ENCODE measurements at places on chromosomes 7 and 10. TPM values are rescaled to one million over a fixed set of nuclear protein-coding genes. Genes with fewer than 3 reads are reported as not detected.

DNA sequence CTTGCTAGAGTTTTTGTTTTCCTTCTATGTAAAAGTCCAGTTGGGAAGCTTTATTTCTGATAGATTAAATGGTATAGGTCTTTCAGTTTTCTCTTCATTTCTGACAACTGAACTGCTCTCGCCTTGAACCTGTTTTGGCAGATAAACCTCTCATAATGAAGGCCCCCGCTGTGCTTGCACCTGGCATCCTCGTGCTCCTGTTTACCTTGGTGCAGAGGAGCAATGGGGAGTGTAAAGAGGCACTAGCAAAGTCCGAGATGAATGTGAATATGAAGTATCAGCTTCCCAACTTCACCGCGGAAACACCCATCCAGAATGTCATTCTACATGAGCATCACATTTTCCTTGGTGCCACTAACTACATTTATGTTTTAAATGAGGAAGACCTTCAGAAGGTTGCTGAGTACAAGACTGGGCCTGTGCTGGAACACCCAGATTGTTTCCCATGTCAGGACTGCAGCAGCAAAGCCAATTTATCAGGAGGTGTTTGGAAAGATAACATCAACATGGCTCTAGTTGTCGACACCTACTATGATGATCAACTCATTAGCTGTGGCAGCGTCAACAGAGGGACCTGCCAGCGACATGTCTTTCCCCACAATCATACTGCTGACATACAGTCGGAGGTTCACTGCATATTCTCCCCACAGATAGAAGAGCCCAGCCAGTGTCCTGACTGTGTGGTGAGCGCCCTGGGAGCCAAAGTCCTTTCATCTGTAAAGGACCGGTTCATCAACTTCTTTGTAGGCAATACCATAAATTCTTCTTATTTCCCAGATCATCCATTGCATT, 27.1 kb downstream of the MET start:
- DNase-seq, result no peak

DNA sequence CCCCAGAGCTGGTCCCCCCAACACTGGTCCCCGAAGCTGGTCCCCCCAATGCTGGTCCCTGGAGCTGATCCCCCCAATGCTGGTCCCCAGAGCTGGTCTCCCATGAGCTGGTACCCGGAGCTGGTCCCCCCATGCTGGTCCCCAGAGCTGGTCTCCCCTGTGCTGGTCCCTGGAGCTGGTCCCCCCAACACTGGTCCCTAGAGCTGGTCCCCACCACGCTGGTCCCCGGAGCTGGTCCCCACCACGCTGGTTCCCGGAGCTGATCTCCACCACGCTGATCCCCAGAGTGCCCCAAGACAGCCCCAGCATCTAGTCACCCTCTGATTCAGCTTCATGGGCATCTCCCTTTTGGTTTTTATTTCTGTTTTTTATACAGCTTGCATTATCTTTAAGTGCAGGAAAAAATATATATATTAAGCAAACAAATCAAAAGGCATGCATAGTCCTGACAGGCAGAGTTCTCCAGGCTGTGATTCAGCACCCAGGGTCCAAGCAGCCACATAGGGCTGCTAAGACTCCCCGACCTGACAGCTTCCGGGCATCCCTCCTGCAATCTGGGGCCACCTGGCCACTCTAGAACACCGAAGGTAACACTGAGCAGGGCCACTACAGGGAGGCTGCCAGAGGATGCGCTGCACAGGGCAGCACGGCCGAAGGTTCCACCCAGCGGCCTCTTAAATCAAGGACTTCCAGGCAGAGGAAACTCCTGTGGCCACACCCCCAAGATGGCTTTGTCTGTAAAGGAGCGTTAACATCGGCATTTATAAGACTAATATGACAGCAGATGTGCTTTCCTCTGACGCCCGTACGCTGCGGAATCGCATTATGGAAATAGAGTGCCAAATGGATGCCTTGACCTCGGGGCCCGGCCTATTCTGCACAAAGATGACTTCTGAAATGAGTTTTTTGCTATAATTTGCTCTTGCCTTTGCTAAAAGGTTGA, 215.0 kb downstream of the PTPRN2 start:
- no peak for DNase-seq

- DNase-seq, result peak; percentile 25
Measured at GRCh38 chr10:44966129-44966815, 6.7 kb downstream of the RASSF4 start.

GRCh38 chr7:91295576-91295975, 31.3 kb downstream of the FZD1 start:
- DNase-seq, result no peak

GRCh38 chr7:121313793-121314676, 14.8 kb upstream of the WNT16 start:
- no peak for DNase-seq

- no peak for DNase-seq
Measured at GRCh38 chr7:78099715-78100394, 301.3 kb downstream of the PHTF2 start.

DNA sequence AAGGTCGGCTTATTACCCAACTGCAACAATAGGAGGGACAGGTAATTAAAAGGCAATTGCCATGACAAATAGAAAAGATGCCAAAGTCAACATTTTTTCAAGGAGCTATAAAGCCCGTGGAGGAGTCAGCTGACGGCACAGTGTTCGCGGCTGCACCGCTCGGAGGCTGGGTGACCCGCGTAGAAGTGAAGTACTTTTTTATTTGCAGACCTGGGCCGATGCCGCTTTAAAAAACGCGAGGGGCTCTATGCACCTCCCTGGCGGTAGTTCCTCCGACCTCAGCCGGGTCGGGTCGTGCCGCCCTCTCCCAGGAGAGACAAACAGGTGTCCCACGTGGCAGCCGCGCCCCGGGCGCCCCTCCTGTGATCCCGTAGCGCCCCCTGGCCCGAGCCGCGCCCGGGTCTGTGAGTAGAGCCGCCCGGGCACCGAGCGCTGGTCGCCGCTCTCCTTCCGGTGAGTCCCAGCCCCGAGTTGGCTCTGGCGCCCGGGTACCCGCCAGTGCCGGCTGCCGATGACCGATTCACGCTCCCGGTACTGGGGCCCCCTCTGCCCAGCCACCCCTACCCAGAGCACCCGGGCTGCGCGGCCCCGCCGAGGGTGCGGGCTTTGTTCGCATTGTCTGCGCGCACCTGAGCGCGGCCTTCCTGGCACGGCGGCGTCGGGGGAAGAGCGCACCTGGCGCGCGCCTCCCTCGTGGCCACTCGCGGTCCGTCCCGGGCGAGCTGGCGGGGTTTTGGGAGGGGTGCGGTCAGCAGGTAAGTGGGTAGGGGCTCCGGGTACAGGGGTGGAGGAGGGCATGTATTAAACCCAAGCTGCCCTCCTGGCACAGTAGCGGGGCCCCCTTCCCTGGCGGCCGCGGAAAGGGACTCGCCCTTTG, at the start of gene VWA2:
TSS of gene VWA2 (plus strand) at position 138 of the 877 bp plus-strand sequence. CDS start 9,460 bp downstream, outside the sequence.
- DNase-seq, result no peak

DNA sequence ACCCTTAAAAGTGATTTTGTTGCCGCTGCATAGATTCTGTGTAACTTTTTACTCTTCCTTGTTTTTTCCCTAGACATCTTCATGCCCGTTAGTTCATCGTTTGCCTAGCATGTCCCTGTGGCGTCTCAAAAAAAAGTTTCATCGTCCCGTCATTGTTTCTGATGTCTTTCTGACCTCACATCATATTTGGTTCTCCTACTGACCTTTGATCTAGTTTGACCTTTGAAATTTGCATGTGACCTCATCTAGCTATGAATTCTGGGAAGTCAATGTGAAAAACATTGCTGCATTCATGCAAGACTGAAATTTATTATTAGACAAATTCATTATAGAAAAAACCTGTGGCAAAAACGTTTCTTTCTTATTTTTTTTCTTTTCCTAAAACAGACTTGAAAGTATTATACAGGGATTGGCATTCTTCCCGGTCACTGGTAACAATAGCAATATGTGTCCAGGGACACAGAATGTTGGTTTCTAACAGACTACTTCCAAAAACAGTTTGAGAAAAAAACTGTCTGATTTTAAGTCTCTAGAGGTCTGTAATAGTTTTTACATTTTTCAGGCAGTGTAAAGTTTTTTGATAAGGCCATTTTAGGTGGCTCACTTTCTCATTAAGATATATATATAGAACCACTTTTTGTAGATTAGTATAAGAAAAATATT, 280.9 kb downstream of the USP6NL start:
- no peak for DNase-seq

DNA sequence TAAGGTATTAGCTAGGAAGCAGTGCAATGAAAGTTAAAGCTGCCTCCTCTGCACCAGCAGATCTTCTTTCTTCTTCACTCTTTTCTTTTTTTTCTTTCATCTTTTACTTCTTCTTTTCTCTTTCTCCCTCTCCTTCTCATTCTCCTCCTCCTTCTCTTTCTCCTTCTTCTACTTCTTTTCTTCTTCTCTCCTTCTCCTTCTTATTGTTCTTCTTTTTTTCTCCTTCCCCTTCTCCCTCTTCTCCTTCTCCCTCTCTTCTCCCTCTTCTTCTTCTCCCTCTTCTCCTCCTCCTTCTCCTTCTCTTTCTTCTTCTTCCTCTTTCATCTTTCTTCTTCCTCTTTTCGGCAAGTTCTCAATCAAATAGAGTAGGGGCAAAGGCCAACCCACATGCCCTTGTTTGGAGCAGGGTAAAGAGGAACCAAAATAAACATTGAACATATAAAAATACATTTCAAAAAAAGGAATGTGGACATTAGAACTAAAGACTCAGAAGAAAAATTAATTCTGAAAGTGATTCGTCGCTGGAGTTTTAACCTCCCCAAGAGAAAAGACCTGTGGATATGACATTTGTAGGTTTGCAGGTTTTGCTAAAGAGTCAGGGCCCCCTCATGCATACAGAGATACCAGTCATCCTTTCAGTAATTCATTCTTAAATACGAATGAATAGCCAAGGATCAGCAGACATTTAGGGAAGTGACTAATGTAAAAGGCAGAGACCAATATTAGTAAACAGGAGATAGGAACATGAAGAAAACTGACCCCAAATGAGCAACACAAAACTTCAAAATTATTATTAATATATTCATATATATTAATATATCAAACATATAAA, 93.0 kb upstream of the RSU1 start:
- DNase-seq, result no peak

DNA sequence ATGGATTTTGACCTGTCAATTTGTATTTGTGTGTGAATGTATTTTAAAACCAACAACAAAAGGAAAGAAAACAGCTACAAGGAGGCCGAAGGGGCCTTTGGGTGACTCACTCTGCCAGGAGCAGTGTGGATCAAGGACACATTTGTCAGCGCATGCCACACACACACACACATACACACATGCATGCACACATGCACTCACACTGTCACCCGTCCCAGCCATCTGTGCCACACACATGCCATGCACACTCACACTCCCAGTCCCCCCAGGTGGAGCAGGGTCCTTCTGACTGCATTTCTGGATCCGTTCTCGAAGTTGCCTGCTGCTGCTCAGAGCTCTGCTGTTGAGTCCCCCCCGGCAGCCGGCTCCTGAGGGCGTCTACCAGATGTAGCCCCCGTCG, 26.0 kb downstream of the SPOCK2 start:
- no peak for DNase-seq

DNA sequence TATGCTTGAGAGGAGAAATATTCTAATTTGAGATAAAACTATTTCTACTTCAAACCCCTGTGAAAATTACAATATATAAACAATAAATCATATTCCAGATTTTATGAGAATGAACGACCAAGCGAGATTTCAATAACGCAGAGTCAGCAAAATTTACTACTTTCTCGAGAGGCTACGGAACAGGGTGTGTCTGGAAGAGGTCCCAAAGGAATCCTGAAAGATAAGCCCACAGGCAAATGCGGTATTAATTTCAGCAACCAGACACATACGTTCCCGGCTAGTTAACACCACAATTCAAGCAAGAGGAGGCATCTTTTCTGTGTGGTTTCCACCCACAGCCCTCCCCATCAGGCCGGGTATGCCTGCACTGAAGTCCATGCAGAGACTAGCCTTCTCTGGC, 26.4 kb downstream of the BEND7 start:
- no peak for DNase-seq

DNA sequence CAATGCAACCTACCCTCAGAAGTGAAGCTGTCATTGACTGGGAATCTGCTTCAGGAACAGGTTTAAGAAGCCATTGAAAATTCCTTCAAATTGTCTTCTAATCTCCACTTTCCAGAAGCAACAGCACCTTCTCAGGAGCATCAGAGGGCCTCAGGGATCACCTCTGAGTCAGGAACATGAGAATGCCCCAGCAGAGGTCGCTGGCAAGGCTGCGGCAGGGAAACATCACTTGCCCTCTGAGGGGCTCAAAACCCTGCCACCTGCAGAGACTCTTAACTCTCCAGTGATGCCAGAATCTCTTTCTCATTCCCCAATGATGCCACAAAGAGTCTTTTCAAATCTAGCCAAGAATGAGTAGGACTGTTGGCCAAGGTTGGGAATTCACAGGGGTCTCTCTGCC, 5.9 kb upstream of the MAPK8 start:
- no peak for DNase-seq

- no peak for DNase-seq
Measured at GRCh38 chr10:22621726-22622125, 92.7 kb downstream of the PIP4K2A start.

ANKRD30A gene
- not detected for total RNA-seq

ZMYND11 gene
- total RNA-seq, result 106 TPM

MYO1G gene
- total RNA-seq, result 6.0 TPM

CALHM3 gene
- total RNA-seq, result not detected

CCDC172 gene
- total RNA-seq, result not detected

FBXL13 gene
- 4.0 TPM for total RNA-seq

CPXM2 gene
- total RNA-seq, result 23.6 TPM
